ENCODE measurements at places on chromosomes 12 and 14.

DNA sequence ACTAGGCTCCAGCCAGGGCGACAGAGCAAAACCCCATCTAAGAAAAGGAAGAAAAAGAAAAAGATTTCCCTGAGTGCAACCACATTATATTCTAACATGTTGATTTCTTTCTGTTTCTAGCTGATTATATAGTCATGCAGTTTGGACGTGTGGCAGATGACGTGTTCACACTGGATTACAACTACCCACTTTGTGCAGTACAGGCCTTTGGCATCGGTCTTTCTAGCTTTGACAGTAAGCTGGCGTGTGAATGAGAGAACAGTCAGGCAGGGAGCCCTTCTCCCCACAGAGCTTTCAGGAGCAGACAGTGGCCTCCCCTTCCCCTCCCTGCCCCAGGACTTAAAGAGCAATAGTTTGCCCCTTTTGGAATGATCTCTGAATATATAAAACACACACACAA lies 20.0 kb upstream of the TEAD4 start:
- no peak for DNase-seq

GRCh38 chr14:49594347-49595091 lies 4.2 kb upstream of the LRR1 start:
- DNase-seq, result no peak

DNA sequence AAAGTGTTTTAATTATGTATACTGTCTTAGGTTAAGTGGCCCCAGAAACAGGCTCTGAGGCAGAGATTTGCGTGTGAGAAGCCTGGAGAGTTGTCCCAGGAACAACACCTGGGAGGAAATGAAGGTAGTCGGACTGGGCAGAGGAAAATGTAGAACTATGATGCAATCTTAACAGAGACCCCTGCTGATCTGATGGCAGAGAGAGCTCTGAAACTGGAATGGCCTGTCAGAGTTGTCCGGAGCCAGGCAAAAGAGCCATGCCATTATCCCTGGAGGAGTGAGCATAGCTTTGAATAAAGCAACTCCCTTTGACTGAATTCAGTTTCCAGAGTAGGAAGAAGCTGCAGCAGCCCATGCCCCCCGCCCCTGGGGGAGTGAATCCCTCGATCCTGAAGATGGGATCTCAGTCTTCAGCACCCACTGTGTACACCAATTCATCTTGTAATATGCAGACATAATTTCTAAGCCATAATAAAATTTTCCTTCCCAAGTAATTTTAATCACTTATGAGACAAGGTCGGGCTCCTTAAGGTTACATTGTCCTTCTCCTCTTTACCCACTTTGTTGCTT lies 264.8 kb downstream of the PDZRN4 start:
- DNase-seq, result no peak

- no peak for DNase-seq
These were observed 178.8 kb downstream of the FOXA1 start for GRCh38 chr14:37416264-37416663.

GRCh38 chr14:102915292-102916110 lies 7.0 kb upstream of the AMN start:
- DNase-seq, result no peak

GRCh38 chr14:71856199-71856919 lies 75.9 kb upstream of the RGS6 start:
- no peak for DNase-seq

DNA sequence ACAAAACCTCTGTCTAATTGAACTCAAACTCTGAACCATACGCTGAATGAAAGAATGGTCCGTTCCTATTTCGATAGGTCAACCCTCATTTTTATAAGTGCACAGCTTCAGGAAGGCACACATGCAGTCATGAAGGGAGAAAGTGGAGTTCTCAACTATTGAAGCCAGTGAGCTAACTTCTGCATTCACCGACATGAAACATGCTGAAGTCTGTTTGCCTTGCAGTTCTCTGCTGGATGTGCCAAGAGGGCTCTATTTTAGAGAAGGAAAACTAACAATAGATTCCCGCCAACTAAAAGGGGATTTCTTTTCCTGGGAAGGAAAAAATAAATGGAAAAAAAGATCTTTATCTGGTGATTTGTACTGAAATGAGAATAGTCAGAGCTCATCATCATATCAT lies 191.0 kb upstream of the PLEKHG7 start:
- no peak for DNase-seq

DNA sequence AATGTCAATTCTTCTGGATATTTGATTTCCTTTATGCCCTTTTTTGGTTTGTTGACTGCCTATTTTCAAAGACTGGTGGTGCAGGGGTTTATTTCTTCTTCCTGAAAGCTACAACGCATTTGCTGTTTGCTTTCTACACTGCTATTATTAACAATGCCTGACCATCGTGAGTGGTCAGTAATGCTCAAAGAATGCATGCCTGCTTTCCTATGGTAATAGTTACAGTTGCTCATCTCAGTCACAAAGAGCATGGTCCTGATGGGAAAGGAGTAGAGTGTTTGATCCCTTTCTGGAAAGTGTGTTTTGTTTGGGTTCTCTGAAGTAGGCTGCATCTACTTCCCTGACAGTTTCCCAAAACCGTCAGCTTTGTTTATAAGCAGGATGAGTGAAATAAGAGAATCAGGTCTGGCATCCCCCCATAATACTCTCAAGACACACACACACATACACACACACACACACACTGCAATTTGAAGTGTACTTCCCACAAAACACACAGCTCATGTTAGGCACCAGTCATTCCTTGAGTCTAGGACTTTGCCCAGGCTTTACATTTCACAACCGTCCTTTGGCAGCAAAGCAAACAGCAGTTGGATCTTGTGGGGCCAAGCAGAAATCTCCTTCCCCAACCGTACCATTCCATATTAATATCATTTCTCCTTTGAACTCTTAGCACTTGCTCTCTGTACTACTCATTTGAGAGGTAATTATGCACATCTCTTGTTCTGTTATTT lies 56.6 kb downstream of the SUDS3 start:
- no peak for DNase-seq

- DNase-seq, result no peak
These were observed 227.8 kb downstream of the ZFP36L1 start for GRCh38 chr14:68564826-68565759.

DNA sequence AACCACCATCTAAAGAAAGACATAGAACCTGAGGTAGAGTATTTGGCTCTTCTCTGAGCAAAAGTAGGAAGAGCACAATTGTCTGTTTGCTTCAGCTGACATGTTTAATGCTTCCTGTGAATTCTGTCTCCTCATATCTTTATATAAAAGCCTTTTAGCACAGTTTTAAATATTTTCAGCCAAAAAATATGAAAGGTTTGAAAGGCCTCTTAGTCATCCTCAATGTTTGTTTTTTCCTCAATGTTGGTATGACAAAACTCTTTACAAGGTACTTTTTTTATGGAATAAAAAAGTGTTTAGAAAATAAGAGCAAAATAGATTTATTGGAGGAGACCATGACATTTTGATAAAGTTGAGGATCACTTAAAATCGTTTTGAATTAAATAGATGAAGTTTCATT lies 360.9 kb downstream of the NAV3 start:
- no peak for DNase-seq

- DNase-seq, result peak; percentile 36
These were observed 1.2 kb downstream of the PITPNM2 start for GRCh38 chr12:123149501-123150274.

DNA sequence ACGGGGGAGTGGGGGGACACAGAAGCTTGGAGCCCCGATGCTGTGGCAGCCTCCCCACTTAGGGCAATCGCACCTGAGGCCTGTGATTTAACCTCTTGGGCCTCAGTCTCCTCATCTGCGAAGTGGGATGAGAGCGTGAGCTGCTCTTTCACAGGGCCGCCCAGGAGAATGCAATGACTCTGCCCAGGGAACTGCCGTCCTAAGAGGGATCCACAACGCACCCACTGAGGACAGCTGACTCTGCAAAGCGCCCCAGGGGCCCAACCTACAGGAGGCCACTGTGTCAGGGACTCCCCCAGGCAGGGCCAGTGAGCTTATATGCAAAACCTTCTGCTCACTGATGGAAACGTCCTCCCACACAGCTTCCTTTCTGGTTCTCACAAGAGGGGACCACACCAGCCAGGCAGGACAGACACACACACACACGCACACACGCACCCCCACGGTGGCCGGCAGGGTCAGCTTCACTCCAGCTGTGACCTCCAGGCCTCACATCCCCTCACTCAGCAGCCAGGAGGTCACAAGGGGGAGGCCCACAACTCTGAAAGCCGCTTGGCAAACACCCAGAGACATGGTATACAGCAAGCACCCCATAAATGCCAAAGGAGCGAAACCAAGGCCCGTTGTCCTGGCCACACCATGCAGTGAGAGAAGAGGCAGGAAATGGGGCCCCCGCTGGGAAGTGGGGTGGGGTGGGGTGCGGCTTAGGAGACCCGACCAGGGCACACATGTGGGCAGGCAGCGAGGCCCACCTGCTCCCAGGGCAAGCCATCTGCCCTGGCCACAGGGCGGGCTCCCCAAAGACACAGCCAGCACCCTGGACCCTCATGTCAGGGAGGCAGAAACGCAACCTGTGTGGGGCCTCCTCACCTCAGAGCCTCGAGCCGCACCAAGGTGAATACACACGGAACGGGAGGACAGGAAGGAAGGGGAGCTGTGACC lies 73.3 kb downstream of the NCOR2 start:
- DNase-seq, result no peak

GRCh38 chr14:54174457-54174856 lies 217.8 kb upstream of the BMP4 start:
- DNase-seq, result no peak

DNA sequence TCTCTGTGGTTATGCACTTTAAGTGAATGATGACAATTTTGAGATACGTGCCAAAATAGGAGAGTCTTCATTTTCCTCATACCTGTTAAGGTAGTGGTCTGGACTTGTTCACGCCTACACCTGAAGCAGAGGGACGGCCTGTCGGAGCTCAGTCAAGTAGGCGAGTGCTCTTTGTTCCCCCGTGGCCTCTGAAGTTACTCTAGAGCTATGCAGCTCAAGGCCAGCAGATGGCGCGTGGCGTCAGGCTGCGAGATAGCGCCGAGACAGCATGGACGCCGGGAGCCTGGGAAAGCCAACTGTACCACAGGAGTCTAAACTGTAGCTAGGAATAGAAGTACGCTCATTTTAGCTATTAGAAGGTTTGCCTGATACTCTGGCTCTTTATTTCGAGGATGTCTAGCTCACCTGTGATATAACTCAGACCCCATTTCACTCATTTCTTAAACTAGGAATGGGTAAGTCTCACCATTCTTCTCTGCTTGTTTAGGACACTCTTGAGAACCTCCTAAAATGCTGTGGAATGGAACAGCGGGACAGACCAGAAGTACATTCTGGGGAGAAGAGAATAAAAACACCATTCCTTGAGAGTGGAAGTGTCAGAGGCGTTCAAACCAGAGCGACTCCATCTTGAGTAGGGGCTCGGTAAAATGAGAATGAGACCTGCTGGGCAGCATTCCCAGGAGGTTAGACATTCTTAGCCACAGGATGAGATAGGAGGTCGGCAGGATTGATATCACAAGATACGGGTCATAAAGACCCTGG lies 267.4 kb upstream of the HMGA2 start:
- DNase-seq, result peak; percentile 23

GRCh38 chr12:81369175-81369574 lies 291.3 kb downstream of the ACSS3 start:
- DNase-seq, result no peak

DNA sequence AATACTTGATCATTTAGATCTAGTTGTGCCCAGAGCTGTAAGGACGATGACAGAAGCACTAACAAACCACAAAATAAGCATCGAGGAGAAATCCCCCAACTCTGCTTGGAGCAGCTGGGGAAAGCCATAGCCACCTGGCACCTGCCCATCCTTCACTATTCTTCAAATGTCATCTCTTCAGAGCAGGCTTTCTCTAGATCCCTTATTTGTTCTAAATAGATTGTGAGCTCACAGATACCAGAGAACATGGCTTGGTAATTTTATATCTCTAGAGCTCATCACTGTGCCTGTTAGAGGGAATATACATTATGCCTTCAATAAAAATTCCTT lies 50.9 kb downstream of the GRIP1 start:
- no peak for DNase-seq

DNA sequence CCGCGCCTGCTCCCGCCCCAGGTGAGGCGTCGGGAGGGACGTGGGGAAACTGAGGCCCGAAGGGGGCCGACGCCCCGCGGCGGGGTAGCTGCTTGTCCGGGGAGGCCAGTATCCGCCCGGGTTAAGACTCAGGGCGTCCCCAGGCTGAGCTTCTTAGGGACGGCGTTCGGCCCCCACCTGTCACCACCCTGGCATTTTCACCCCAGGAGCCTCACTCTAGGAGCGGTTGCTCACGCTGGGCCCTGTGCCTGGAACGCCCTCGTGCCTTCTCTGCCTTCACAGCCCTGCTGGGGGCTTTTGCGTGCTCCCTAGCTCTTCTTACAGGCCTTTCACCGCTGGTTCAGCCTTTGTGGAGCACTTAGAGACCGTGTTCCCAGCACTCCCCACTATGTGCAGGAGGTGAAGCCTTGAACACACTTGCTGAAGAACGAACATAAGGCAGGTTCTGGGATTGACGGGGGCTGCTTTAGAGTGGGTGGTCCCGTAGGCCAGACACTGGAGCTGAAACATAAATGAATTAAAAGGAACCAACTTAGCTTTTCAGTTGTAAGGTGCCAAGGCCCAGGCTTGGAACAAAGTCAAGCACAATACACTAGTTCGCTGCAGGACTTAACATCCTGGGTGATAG lies 601 bp downstream of the ZNF839 start:
- DNase-seq, result no peak

DNA sequence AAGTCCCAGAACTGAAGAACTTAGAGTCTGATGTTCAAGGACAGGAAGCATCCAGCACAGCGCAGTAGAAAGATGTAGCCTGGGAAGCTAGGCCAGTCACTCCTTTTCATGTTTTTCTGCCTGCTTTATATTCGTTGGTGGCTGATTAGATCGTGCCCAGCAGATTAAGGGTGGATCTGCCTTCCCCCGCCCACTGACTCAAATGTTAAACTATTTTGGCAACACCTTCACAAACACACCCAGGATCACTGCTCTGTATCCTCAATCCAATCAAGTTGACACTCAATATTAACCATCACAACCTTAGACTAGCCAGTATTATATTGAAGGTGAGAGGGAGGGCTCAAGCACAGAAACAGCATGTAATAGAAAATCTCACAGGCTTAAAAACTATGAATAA lies 222.9 kb downstream of the C12orf50 start:
- no peak for DNase-seq

DNA sequence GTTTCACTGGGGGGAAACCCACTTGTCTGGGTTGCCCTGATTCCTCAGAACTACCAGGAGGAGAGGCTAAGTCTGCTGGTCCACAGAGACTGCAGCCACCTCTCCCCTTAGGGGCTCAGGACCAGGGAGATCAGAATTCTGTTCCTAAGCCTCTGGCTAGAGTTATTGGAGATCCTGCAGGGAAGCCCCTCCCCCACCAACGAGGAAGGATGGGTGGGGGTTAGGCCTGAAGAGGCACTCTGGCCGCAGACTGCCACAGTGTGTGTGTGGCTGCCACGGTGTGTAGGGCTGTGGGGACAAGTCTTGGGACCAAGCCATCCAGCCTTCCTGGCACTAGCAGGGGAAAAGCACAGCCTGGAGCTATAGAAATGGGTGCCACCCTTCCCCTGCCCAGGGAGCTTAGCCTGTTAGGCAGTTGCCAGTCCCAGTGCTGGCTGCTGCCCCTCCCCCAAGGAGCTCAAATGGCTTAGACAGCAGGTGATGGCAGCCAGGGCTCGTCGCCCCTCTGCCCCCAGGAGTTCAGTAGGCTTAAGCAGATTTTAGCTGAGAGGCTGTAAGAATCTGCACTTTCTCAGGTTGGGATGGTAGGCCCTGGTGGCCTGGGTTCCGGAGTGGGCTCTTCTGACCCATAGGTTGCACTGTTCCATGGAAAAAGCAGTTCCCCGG lies 107.7 kb downstream of the ERGIC2 start:
- no peak for DNase-seq
